ENCODE measurements at places on chromosomes 2 and 18.

GRCh38 chr2:9638532-9638931 lies 7.7 kb upstream of the YWHAQ start:
- DNase-seq = no peak

DNA sequence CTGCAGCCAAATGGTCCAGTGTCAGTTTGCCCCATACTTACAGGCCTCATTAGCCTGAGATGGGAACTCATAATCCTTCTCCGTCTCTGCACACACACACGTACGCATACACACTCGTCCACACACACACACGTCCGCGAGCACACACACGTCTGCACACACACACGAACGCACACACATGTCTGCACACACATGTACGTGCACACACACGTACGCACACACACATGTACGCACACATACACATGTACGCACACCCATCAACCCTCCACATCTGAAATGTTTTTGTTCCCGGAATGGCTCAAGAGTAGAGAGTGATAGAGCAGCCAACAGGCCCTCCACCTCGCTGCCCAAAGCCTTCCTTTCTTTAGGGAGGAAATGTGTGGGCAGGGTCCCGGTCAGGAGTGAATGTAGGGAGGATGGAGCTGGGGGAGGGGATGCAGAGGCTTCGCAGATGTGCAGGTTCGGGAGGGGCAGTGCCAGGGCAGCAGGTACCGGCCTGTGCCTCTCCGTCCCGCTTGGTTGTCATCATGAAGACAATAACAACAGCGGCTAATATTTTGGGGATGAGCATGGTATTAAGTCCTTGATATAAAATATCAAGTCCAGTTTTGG lies 52.7 kb downstream of the PTGR3 start:
- DNase-seq = no peak

- DNase-seq = no peak
These were observed 36.3 kb downstream of the HDHD2 start for GRCh38 chr18:47113796-47114540.

- DNase-seq = no peak
These were observed 16.4 kb upstream of the NFATC1 start for GRCh38 chr18:79379251-79379905.

- DNase-seq = no peak
These were observed 218.2 kb downstream of the RBM43 start for GRCh38 chr2:151043484-151043883.

GRCh38 chr2:124911560-124911959 lies 886.5 kb downstream of the CNTNAP5 start:
- no peak for DNase-seq

All from stimulated activated CD8-positive, alpha-beta memory T cell treated with anti-CD3 and anti-CD28 coated beads, Interleukin-7, amount 100 ng/mL, for 1 hour (primary cell).